WTC11 (cell line): ENCODE measurements at places on chromosomes 11 and 22.

- peak; percentile 80 for DNase-seq
Observed at GRCh38 chr11:68843703-68844312, 2.1 kb upstream of the CPT1A start.

DNA sequence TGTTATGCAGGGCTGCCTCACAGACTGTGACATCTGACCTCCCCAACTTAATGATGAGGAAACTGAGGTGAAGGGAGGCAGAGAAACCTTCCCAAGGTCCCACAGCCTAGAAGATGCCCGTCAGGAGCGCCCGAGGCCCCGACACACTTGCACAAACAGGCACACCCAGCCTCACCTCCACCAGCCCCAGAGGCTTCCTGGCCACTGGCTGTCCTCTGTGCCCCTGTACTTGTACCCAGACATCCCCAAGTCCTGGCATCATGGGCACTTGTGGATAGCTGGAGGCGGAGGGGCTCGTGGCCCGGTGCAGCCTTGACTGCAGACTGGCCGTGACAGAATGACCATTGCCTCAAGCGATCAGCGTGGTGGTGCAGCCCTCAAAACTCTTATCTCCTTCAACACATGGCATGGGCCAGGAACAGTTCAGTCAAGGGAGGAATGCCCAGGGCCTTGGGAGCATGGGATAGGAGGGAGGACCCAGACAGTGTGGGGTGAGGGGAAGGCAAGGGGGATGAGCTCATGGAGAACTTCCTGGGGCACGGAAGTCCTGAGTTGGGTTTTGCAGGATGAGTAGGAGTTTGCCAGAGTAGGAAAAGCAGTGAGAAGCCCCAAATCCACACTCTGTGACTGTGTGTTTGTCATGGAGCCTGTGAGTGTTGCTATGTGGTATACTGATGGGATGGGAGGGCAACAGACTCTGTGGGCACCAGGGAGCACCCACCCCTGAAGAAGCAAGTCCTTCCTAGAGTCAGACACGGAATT, 25.8 kb upstream of the PPARA start:
- no peak for DNase-seq

DNA sequence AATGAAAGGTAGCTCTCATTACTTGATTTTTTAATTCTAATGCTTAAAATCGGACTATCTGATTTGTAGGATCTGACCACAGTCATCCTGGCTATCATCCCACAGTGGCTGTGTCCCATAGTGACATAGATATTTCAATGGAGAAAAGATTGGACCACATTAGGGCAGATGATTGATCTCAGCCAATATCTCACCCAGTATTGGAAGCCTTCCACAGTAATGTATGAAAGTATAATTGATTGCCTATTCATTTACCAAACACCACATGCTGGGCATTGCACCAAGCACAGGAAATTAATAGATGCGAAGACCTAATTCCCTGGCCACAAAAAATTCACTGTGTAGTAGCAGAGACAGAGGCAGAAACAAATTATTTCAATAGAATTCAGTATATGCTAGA, 37.6 kb downstream of the FZD4 start:
- DNase-seq: no peak

- DNase-seq: no peak
Observed at GRCh38 chr11:62880231-62880802, 379 bp upstream of the SLC3A2 start.

GRCh38 chr11:76892306-76892705, 31.6 kb downstream of the ACER3 start:
- DNase-seq: no peak

DNA sequence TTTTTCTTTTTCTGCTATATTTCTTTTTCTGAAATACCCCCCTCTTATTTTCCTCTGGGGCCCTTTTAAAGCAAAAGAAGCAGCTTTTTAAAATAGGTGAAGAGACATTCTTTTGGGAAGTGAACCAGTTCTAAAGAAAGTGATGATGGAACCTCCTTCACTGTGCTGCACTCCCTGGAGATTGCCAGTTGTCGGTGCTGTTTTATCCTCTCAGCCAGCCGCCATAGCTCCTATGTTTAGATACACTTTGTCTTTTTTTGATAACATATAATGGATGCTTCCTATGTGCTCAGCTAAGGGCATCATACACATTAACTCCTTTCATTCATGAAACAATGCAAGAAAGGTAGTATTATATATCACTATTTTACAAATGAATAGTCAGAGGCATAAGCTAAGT, 14.0 kb downstream of the CFAP300 start:
- no peak for DNase-seq

- DNase-seq: peak; percentile 4
Observed at GRCh38 chr11:2774173-2775082, 74.6 kb upstream of the KCNQ1OT1 start.

- no peak for DNase-seq
Observed at GRCh38 chr11:45412051-45412471, 125.9 kb upstream of the SYT13 start.

- DNase-seq: peak; percentile 89
Observed at GRCh38 chr22:50250555-50251476, at the start of gene HDAC10. TSS of gene HDAC10 (minus strand) at chr22:50251265. CDS start at chr22:50251032, 233 bp downstream.

DNA sequence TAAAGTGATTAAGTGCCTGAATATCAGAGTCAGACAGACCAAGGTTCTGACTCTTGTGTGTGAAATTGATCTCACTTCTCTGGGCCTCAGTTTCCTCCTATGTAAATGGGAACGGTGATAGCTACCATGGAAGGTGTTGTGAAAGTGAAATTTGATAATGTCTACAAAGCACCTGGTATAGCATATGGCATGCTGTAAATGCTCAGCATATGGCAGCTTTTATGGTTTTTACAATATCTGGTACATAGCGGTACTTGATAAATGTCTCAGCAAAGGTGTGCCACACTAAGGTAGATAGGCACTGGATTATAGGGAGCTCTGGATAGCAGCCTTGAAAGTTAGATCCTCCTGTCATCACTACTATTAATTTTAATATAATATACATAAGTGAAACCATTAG, 19.9 kb downstream of the POU2AF2 start:
- no peak for DNase-seq

DNA sequence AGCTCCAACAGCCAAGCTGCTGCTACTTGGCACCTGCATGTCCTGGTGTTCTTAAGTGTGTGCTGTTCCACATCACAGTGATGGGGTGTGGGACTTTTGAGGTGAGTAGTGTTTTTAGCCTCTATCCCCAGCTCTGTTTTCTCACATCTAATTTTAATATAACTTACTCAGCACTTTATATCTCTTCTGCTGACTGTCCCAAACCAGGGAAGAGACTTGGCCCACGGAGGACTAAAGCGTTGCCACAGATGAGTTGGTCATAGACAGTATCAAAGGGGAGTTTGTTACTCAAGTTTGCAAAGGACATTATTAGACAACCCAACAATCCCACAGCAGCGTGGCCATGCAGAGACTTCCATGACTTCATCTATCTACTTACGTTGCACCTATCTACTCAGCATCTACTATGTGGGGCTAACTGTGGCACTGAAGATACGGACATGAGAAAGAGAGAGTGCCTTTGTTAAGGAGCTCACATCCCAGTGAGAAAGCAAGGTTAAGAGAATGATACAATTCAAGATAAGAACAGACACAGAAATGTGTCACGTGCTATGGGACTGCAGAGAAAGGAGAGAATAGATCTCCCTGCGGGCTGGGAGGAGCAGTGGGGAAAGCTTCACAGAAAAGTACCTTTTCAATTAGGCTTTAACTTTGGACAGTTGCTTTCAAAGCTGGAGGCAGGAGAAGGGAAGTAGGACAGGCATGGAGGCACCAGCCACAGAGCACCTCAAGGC, 82.4 kb downstream of the ME3 start:
- no peak for DNase-seq

DNA sequence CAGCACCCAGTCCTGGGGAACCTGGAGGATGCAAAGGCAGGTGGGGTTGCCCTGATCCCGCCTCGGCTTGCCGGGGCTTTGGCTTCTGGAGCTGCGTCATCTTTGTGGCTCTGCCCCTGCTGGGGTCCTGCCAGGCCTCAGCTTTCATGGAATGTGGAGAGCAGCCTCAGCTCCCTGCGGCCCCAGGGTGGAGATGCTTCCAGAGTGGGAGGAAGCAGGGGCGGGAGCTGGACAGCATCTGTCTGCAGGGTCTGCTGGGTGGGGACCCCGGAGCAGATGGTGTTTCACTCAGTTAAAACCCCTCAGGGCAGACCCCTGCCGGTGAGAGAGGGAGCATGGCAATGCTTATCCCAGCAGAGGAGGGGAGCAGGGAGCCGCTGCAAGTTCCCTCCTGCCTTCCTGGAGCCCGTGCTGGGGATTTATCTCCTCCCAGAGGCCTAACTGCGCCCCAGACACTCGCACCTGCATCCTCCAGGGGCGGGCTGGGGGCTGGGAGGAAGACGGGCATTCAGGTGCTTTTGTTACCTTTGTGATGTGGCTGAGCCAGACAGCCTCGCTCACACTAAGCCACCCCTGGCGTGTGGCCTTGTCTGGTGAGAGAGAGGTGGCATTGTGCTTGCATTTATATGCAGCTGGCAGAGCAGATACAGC, 15.7 kb downstream of the GRIK4 start:
- peak; percentile 86 for DNase-seq

GRCh38 chr11:73099512-73100266, 42.4 kb downstream of the FCHSD2 start:
- DNase-seq: peak; percentile 17
